Kidney tubule cell (primary cell): ENCODE measurements at places on chromosomes 3 and 15.

DNA sequence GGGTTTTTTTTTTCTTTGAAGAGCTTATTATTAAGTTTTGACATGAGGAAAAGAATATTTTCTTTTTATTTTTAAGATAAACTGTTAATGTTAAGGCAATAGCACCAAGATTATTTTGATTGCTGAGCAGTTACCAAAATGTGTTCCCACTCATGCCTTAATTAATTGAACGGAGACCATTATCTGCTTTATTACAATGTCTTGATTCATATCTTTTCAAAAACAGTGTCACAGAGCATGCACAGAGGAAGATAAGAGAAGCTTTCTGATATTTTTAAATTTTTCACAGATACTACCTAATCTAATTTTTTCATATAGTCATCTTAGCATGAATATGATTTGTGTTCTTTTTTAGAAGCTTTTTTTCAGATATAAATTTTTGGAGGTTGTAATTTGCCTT, 106.7 kb upstream of the FEZF2 start:
- DNase-seq, result no peak

DNA sequence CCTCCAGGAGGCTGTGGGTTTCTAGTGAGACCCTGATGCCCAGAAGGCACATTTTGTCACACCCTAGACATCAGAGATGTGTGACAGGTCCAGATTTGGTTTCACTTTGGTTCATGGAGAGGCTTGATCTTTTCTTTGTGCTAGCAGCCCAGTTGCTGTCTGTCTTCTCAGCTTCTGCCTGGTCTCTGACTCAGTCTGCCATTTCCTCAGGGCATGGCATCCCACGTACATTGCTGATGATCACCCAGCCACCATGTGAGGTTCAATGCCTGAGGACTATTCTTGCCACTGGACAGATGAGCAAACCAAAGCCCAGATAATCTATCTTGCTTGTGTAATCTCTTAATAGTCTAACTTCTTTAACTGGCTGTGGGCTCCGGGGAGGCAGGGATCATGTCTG, 144.9 kb upstream of the MRPS22 start:
- peak; percentile 24 for DNase-seq

GRCh38 chr3:167209011-167209410, 171.1 kb downstream of the ZBBX start:
- DNase-seq, result no peak

DNA sequence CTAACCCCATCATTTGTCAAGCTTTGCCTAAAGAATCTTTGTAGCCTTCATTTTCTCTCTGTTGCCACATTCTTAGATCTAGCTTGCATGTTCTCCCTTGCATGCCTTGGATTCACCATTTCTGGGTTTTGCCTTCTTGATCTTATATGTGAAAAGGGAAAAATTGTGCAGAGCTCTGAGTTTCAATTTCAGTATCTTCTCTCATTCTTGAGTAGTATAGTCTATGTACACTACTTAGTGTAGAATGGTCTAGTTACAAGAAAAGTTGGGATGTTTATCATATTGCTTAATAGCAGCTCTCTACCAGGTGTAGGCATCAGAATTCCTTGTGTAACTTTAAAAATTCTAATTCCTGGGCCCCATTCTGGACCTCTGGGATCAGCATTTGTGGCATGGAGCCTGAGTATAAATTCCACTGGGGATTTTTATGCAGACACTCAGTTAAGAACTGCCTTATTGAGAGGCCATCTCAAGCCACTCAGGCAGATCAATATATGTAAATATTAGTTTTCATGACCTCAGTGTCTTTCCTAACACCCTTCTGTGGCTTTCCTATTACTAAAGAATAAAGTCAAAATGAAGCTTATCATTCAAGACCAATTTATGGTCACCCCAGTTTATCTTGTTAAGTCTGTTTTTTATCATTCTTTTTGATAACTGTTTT, 23.4 kb downstream of the GTF2E1 start:
- no peak for DNase-seq

- DNase-seq, result peak; percentile 45
These were observed 18.3 kb downstream of the PODXL2 start for GRCh38 chr3:127647166-127647844.

GRCh38 chr3:138186803-138187295, 252 bp upstream of the ARMC8 start:
- DNase-seq, result peak; percentile 92

DNA sequence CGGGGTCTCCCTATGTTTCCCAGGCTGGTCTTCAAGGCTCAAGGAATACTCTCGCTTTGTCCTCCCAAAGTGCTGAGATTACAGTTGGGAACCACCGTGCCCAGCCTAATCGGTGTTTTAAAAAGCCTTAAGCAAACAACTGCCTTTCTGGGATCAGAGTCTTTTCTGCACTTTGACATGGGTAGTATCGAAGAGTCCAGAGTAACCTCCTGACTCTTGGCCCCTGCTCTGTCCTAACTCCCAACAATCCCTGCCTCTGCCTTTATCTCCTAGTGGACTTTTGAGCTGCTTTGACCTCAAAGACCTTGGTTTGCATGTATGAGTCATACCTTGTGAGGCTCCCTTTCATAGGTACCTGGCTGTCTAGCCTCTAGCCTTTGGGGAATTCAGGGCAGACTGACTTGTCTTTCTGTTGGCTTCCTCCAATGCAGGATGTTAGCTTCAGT, 21.0 kb upstream of the HACD2 start:
- peak; percentile 84 for DNase-seq

- DNase-seq, result no peak
These were observed 37.5 kb downstream of the SH3GL3 start for GRCh38 chr15:83484636-83485035.

DNA sequence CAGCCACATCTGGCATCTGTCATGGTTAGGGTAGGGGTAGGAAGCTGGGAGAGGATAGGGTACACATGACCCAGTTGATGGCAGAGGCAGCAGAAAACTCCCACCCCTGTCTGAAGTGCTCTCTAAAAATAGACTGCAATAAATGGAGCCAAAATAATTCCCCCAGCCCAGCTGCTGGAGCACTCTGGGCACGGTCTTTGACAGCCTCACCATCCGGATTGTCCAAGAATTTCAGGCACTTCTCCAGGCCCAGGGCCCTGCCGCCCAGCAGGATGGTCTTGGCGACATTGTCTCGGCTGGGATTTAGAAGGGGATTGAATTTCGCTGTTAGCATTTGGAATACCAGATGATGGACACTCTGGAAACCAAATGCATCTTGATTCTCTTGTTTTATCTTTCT, 103.7 kb downstream of the IQSEC1 start:
- DNase-seq, result no peak

DNA sequence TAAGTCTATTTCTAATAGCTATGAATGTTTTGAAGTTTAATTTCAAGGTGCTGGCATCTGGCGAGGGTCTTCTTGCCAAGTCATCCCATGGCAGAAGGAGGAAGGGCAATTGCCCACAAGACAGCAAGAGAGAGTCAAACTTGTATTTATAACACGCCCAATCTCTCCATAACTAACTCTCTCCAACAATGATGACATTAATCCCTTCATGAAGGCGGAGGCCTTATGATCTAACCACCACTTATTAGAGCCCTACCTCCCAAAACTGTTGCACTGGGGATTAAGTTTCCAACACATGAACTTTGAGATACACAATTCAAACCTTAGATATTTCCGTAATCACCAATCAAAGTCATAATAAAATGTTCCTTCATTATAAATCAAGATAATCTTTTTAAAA, 406.9 kb downstream of the CNTN6 start:
- no peak for DNase-seq

- DNase-seq, result no peak
These were observed 66.1 kb upstream of the ITGA11 start for GRCh38 chr15:68498076-68498475.

GRCh38 chr3:10581251-10581650, 75.9 kb upstream of the ATP2B2 start:
- no peak for DNase-seq

DNA sequence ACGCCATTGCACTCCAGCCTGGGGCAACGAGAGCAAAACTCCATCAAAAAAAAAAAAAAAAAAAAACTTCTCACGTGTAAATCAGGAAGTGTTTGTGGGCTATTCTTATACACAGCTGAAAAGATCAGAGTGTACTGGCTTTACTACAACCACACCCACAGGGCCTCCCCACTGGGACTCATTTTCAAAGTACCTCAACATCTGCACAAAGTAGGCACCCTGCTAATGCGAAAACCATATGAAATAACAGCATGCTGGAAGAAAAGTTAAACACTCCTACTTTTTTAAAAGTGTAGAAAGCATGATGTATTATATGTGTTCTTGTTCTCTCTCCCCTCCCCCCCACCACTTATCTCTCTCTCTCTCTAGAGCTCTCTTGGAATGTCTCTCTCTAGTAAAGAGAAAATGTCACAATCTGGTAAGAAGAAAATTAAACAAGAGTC, 11.1 kb downstream of the UACA start:
- no peak for DNase-seq

DNA sequence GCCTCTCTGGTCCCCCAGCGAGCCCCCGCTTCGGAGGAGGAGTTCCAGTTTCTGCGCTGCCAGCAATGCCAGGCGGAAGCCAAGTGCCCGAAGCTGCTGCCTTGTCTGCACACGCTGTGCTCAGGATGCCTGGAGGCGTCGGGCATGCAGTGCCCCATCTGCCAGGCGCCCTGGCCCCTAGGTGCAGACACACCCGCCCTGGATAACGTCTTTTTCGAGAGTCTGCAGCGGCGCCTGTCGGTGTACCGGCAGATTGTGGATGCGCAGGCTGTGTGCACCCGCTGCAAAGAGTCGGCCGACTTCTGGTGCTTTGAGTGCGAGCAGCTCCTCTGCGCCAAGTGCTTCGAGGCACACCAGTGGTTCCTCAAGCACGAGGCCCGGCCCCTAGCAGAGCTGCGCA, 3.5 kb downstream of the PML start:
- DNase-seq, result no peak

GRCh38 chr3:43391621-43392020, 105.3 kb downstream of the SNRK start:
- DNase-seq, result peak; percentile 51

- no peak for DNase-seq
These were observed 81.8 kb upstream of the THBS1 start for GRCh38 chr15:39499042-39499441.

DNA sequence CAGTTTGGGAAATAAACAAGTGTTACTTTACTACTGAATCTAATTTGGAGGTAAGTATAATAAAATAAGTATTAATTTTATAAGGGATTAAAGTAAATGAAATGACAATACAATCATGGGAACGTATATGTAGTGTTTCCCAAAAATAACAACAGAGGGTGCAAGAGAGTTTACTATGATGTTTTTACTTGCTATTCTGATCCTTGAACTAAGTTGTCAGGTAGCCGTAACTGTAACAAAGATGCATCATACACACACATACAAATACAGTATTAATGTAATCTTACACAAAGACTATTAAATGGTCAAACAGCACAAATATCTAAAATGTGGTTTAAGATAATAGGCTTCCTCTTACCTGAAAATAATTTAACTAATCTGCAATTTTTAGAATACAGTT, 311.4 kb downstream of the TBC1D5 start:
- peak; percentile 54 for DNase-seq

- no peak for DNase-seq
These were observed 367.2 kb downstream of the FHIT start for GRCh38 chr3:60884005-60884404.

- DNase-seq, result peak; percentile 89
These were observed 147.3 kb upstream of the TRIM42 start for GRCh38 chr3:140530603-140531002.

DNA sequence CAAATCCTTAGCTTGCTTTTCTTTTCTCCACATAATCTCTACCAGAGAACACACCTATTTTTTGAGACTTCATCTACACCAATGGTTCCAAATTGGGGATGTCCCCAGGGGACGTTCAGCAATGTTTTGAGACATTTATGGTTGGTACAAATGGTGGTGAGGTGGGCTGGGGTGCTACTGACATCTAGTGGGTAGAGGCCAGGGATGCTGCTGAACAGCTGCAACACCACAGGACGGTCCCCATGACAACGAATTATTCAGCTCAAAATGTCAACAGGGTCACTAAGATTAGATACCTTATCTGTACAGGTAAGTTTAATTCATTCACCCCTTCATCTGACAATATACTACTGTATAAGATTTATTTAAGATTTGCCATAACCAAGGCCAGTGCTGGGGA, 14.4 kb downstream of the GK5 start:
- DNase-seq, result no peak

DNA sequence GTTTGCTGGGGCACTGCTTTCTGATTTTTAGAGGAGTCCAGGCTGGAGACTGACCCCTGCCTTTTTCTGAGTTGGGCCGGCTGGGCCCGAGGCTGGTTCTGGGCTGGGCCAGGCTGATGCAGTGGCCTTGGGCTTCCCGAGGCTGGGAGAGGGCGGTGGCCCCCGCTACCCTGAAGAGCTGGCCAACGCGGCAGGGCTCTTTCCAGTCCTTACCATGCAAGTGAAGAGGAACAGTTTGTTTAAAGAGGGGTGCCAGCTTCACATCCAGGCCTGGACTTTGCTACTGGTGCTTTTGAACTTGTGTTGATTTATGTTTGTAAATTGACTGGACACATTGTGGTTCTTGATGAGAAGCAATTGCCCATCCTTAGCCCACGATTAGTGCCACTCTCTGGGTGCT, 15.3 kb downstream of the IGF1R start:
- no peak for DNase-seq

GRCh38 chr3:129892857-129893580, 492 bp downstream of the TMCC1 start:
- DNase-seq, result peak; percentile 30

- DNase-seq, result no peak
These were observed 556 bp downstream of the CAMK2N2 start for GRCh38 chr3:184260724-184261269.

- peak; percentile 54 for DNase-seq
These were observed 205.9 kb downstream of the CD47 start for GRCh38 chr3:107884719-107885460.

GRCh38 chr3:9916346-9916733, 558 bp upstream of the IL17RC start:
- no peak for DNase-seq

GRCh38 chr15:99615460-99615859, 49.7 kb downstream of the MEF2A start:
- DNase-seq, result no peak

GRCh38 chr3:188234132-188234531, 80.2 kb downstream of the LPP start:
- DNase-seq, result peak; percentile 70

- peak; percentile 75 for DNase-seq
These were observed at the start of gene RASGRP1 for GRCh38 chr15:38564557-38565286. Gene RASGRP1, minus strand, starts transcription at chr15:38564814. Its CDS starts 186 bp downstream, at chr15:38564628.

DNA sequence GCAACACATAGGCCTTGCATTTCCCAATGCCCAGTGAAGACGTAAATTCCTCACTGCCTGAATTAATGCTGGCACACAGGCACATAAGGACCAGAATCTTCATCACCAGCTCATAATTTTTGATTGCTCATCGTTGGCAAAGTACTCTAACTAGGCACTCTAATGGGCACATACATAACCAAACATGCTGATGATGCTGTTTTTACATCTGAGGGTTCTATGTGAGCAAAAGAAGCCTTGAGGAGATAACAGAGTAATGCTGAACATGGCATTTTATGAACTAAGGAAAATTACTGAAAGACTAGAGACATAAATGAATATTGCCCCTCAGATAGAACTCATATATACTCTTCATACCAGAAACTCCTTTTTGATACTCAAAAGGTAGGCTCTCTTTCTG, 387.4 kb downstream of the EPHA6 start:
- DNase-seq, result no peak

- DNase-seq, result peak; percentile 23
These were observed 25.9 kb downstream of the GALNT15 start for GRCh38 chr3:16200411-16200810.

- no peak for DNase-seq
These were observed 36.9 kb downstream of the PCSK6 start for GRCh38 chr15:101452572-101452971.

- DNase-seq, result no peak
These were observed 683.5 kb downstream of the NR2F2 start for GRCh38 chr15:97014001-97014400.
